ENCODE measurements at places on chromosomes 4 and X.

DNA sequence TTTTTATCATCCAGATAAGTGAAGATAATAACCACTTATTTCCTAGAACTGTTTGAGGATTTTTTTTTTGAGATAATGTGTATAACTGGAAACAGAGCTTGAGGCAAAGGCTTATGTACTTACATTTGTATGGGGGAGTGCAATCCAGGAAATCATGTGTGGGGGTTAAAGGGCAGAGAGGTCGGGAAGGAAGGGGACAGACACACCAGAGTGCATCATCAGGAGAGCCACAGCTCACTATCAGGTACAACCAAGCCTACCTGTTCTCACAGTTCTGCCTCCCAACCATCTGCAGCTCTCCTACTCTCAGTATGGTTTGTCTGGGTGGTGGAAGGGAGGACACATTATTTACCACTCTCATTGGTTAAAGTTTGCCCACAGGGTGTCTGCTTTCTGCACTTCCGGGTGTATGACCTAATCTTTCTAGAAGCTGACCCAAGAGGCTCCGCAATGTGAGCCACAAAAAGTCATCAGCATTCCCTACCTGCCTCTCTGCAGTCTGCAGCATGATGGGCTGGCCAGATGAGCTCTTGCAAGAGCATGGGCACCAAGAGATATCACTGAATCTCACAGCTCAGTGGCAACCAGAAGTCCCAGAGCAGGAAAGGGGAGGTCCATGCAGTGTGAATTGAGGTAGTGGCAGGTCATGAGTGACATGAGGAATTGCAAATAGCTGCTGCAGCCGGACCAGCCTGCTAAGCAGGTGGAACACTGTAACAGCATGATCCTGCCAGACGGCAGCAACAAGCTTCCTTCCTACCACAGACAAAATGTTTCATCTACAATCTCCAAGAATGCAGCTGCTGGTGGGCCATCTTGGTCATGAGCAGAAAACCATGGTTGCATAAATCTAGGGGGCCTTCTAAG is 36.9 kb upstream of the SPRY1 start:
- DNase-seq: no peak

DNA sequence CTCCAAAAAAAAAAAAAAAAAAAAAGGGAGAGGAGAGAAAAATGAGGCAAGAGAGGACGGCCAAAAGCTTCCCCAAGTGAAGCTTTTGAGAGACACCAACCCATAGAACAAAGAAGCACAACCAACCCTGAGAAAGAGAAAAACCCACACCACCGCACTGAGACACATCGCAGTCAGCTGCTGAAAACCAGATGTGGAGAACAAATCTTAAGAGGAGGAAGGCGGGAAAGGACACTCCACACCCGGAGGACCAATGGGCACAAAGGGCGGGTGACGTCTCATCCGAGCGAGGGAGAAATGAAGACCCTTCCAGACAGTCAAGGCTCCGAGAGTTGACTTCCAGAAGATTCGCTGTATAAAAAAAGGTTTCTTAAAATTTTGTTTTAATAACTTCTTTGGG is 112.1 kb downstream of the AFAP1 start:
- DNase-seq: peak; percentile 77

DNA sequence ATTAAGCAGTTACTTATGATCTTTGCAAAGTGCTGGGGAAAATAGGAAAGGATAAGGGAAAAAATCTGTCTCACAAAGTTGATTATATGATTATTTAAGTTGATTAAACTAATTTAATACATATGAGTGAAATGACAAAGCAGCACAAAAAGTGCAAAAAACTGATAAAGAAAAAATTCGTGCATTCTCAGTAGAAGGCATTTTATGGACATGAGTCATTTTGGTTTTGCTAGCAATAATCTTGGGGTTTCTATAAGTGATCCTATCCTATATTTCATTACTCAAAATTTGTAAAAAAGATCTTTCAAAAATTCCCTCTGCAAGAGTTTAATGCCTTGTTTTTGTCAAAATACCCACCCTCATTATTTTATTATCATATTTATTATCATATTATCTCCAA is 224.2 kb upstream of the ANXA10 start:
- DNase-seq: no peak

- DNase-seq: peak; percentile 46
Measured at GRCh38 chrX:48492293-48492910, 16.4 kb upstream of the PORCN start.

GRCh38 chrX:70262952-70263567 is 3.1 kb upstream of the P2RY4 start:
- DNase-seq: peak; percentile 19

- DNase-seq: no peak
Measured at GRCh38 chr4:105878668-105879067, 16.6 kb upstream of the NPNT start.

DNA sequence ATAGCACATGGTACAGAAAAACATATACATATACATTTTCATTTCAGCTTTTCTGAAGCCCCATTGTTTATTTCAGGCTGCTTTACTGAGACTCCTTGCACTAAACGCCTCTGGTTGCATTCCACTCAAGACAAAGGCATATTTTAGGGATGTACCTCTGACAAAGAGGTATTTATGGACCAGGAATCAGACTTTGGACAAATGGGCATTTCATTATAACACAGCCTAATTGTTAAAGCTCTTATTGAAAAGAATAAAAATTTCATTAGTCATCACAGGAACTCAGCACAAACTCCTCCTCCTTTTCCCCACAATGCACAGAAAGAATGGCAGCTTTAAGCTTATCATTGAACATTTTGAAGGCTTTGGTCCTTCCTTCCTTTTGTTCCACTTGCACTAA is 62.9 kb upstream of the UGT8 start:
- DNase-seq: no peak

- DNase-seq: no peak
Measured at GRCh38 chr4:115370490-115370889, 257.1 kb upstream of the NDST4 start.

GRCh38 chrX:69152417-69152841 is 12.8 kb downstream of the PJA1 start:
- DNase-seq: no peak

DNA sequence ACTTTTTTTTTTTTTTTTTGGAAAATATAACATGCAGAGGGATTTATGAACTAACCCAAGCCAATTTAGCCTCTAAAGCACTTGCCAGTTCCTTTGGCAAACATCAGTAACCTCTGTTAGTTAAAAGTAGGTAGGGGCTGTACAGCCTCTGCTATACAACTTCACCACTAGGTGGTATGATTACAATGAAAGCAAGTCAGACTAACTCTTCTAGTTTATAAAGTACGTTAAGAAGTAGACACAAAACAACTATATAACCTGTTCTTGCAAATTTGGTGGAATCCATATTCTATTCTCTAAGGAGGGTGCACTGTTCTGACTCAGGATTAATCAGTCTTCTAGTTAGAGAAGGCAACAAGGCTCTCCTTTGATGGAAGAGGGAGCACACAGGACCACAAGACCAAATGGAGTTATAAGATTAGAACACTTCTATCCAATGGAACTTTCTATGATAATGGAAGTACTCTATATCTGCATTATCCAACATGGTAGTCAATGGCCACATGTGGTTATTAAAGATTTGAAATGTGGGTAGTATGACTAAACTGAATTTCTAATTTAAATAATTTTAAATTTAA is 12.8 kb downstream of the AIMP1 start:
- peak; percentile 69 for DNase-seq

DNA sequence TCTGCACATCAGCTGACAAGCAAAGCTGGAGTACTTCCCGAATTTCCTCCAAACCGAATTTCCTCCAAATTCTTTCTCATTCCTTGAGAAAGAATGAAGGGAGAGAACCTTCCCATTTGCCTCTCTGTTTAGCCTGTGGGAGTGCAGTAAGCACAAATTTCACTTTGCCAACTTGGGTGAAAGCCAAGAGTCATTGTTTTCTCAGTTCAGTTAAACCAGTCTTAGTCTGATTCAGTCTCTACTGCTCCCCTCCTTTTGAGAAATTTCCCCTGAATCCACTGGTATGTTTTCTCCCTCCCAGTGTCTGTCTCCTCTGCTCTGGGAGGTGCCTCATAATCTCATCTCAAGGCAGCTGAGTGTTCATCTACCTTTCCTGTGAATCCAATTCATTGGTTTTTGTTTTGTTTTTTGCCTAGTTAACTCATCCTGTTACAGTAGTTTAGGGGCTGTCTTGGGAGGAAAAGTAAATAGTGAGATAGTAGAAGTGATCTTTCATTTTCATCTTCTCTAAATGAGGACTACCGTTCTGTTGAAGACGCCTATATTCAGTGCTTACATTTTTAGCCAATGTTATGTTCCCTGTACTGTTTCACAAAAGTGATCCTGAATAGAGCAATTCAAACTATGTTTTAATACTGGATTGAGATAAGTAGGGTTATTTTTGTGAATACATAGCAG is 49.0 kb downstream of the SYTL5 start:
- peak; percentile 62 for DNase-seq

GRCh38 chr4:157741642-157742041 is 431.2 kb downstream of the GASK1B start:
- DNase-seq: no peak

DNA sequence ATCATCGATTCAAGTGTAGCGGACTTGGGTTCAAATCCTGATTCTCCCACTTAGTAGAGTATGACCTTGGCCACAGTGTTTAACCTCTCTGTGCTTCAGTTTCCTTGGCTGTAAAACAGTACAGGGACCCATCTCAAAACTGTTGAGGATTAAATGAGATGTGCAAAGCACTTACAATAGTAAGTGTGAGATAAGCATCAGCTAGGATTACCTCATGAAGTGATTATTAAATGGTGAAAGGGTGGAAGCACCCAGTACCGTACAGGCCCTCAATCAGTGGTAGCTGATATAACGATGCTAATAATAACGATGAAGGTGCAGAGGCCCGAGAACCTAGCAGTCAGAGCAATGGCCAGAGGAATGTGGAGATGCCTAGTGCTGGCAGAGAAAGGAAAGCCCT is 45.1 kb downstream of the PRPS1 start:
- DNase-seq: no peak

DNA sequence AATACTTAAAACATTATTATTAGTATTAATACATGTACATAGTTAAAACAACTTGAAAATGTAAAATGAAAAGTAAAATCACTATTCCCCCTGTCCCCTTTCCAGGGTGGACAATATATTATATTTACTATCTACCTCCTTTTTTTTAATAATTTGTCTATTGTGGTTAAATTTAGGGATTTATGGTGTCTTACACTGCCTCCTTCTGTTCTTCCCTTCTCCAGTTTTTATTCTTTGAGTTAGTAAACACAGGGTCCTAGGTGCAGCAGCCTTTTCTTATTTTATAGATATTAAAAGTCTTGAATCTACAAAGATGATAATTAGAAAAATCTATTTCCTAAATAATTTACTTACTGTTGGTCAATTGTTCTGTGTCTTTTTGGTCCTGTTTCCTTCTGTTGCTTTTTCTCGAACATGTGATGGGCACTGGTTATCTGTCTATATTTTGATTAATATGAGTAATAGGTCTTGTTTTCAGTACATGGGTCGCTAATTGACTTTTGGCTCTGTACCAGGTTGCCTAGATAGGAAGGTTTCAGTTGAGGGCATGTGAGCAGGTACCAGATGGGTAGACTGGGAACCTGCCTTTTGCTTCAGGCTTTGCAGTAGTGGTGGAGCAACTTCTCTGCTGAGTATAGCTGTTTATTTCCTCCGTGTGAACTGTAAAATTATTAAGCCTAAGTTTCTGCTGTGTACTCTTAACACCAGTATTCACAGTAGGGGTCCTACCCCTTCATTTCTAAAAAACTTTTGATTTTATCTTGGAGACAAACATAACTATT is 1.1 kb downstream of the NUDT9 start:
- DNase-seq: no peak
